ENCODE measurements at places on chromosomes 3 and 15.

- no peak for DNase-seq
Observed at GRCh38 chr3:12231431-12231830, 57.4 kb upstream of the PPARG start.

DNA sequence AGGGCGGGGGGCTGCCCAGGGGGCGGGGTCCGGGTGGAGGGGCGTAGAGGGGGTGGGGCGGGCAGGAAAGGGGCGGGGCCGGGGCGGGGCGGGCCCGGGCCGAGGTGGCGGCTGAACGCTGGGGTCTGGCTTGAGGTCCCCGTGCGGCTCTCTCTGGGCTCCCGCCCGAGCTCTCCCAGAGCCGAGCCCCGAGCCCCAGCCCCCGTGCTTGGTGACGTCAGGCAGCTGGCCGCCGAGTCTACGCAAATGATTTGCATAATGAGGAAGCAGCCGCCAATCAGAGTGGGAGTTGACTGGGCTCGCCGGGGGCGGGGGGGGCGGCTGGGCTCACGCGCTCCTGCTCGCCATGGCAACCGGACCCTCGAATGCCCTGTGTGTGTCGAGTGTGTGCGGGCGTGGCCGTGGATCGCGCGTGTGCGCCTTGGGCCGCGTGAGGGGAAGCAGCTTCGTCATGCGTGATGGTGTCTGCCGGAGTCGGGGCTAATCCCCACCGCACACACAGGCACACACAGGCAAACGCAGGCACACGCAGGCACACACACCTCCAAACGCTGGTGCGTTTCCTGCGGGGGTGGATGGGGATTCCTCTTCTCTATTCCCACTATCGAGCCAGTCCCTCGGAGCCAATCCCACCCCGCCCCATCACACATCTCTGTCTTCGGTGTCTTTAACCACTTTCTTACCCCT lies at the start of gene CELF6:
CELF6 (minus strand) TSS at position 173 of the 687 bp plus-strand sequence. CDS start 283 bp downstream, outside the sequence.
- peak; percentile 59 for DNase-seq

GRCh38 chr3:71288269-71288930 lies 295.1 kb downstream of the FOXP1 start:
- DNase-seq = no peak

- DNase-seq = no peak
Observed at GRCh38 chr15:77631745-77632533, 773 bp downstream of the LINGO1 start.

Measured in small intestine (tissue), 16 donors.